HCT116 (cell line): ENCODE measurements at places on chromosomes 1 and 21. TPM values are rescaled to one million over a fixed set of nuclear protein-coding genes. Genes with fewer than 3 reads are reported as not detected.

The S1PR1 gene
- 0.61 TPM for total RNA-seq

- no peak overlapping the region for H3K4me3 ChIP-seq
- no peaks in the 10 kb centered on the region for H3K27me3 ChIP-seq
- no peaks in the 10 kb centered on the region for H3K4me1 ChIP-seq
- no peak for DNase-seq
Observed at GRCh38 chr1:42130061-42130660, 23.0 kb upstream of the GUCA2B start.

- no peaks in the 10 kb centered on the region for H3K4me1 ChIP-seq
- H3K27ac ChIP-seq, result no peak overlapping the region
- no peak overlapping the region for H3K4me3 ChIP-seq
- peaks cover 23% of the 10 kb centered on the region for H3K27me3 ChIP-seq
- no peaks in the 10 kb centered on the region for H3K36me3 ChIP-seq
- no peak for DNase-seq
Observed at GRCh38 chr1:118100686-118101514, 84.1 kb downstream of the SPAG17 start.

GRCh38 chr21:26137379-26138060 is 33.0 kb downstream of the APP start:
- no peak overlapping the region for H3K27ac ChIP-seq
- DNase-seq, result no peak
